ENCODE measurements at places on chromosomes 16 and 17.

DNA sequence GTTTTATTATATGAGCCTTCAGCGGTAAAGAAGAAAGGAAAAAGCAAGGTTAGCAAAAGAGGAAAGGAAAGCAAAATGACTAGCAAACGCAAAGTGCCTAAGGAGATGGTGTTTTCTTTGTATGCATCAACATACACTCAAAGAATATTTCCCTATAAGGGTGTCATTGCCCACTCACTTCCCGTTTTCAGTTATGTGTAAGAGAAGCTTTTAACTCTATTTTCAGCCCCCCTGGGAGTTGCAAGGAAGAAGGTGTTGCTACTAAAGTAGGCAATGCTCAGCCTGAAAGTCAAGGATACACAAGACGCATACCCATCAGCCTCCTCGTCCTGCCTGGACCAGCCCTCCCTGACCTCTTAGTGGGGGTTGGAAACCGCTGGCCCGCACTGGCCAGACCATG, 267.7 kb upstream of the ZFHX3 start:
- H3K27ac ChIP-seq: no peak overlapping the region
- H3K27me3 ChIP-seq: no peaks in the 10 kb centered on the region
- H3K4me3 ChIP-seq: no peak overlapping the region
- H3K4me1 ChIP-seq: no peaks in the 10 kb centered on the region
- H3K36me3 ChIP-seq: no peaks in the 10 kb centered on the region

DNA sequence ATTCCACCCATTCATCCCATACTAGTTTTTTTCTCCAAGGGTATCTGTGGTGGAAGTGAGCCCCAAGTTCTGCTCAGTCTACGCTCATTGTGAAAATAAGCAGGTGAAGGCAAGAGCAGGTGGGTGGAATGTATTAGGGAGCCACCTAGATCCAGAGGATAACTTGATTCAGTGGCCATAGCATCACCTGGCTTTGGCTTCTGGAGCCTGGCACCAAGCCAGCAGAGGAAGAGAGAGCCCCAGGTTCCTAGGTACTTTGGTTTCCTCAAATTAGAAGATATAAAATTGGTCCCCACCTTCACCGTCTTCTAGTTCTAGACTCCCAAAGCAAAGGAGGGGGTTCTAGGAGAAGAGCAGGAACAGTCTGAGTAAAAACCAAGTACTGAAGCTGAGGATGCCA, 4.1 kb downstream of the FXR2 start:
- H3K27ac ChIP-seq: no peak overlapping the region
- H3K27me3 ChIP-seq: no peaks in the 10 kb centered on the region
- peaks cover 10% of the 10 kb centered on the region for H3K4me1 ChIP-seq
- peaks cover 31% of the 10 kb centered on the region for H3K36me3 ChIP-seq
- no peak for DNase-seq

DNA sequence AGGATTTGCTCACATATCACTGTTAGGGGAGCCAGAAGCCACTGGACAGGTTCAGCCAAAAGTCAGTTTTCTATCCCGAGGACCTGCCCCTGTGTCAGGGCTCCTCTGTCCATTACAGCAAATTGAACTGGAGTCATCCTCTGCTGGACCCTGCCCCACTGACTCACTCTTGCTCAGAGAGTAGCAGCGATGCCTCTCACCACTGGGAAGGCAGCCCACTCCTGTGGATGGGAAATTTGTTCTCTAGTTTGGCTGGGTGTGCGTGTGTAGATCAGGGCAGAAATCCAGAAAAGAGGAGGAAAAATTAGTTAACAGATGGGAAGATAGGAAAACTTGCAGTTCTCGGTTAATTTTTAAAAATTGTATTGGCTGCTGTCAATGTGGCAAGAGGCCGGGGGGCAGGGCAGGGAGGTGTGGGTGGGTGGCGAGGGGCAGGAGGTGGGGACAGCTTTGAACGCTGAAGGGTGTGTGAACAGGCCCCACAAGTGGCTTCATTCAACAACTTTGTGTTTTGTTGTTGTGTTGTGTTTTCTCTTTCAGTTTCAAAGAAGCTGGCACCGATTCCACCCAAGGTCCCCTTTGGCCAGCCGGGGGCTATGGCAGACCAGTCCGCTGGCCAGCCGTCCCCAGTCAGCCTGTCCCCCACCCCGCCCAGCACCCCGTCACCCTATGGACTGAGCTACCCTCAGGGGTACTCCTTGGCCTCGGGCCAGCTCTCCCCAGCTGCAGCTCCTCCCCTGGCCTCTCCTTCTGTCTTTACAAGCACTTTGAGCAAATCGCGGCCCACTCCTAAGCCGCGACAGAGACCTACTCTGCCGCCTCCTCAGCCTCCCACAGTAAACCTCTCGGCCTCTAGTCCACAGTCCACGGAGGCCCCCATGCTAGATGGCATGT, 33.6 kb downstream of the ELAC2 start:
- H3K36me3 ChIP-seq: no peaks in the 10 kb centered on the region
- H3K4me1 ChIP-seq: no peaks in the 10 kb centered on the region
- H3K27me3 ChIP-seq: no peaks in the 10 kb centered on the region
- H3K4me3 ChIP-seq: no peak overlapping the region

DNA sequence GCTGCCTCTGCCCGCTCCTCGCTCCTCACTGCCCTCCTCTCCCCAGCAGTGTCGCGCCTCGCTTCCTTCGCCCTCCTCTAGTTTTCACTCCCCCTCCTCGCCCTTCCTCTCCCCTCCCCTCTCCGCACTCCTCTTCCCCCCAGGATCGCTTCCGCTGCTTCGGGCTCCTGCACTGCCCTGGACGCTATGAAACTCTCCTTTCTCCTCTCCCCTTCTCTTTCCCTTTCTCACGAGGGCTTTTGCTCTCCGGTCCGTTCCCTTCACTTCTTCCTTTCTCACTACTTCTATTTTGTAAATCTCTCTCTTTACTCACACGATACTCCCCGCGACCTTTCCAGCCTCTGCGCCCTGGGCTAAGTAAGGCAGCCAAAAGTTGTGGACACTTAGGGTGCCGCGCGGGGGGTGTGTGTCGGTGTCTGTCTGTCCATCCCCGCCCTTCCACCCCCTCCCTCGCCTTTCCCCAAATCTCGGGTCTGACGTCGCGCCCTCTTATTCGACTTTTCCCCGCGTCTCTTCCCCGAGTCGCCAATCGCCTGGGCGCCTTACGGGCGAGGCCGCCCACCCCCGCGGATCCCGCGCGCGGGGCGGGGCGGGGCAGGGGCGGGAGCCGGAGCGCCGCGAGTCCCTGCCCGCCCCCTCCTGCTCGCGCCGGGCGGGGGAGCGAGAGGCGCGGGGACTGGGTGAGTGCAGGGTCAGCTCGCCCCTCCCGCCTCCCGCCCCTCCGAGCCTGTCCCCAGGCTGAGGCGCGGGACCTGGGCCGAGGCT, at the start of gene IRX3:
Gene IRX3, minus strand, starts transcription at position 422 of the 765 bp plus-strand sequence. CDS start 737 bp downstream, outside the sequence.
- peak within 1 kb of the TSS; percentile 75 for H3K27ac ChIP-seq
- peaks cover 16% of the 10 kb centered on the region for H3K4me1 ChIP-seq
- H3K4me3 ChIP-seq: peak within 1 kb of the TSS; percentile 93
- no peaks in the 10 kb centered on the region for H3K27me3 ChIP-seq

DNA sequence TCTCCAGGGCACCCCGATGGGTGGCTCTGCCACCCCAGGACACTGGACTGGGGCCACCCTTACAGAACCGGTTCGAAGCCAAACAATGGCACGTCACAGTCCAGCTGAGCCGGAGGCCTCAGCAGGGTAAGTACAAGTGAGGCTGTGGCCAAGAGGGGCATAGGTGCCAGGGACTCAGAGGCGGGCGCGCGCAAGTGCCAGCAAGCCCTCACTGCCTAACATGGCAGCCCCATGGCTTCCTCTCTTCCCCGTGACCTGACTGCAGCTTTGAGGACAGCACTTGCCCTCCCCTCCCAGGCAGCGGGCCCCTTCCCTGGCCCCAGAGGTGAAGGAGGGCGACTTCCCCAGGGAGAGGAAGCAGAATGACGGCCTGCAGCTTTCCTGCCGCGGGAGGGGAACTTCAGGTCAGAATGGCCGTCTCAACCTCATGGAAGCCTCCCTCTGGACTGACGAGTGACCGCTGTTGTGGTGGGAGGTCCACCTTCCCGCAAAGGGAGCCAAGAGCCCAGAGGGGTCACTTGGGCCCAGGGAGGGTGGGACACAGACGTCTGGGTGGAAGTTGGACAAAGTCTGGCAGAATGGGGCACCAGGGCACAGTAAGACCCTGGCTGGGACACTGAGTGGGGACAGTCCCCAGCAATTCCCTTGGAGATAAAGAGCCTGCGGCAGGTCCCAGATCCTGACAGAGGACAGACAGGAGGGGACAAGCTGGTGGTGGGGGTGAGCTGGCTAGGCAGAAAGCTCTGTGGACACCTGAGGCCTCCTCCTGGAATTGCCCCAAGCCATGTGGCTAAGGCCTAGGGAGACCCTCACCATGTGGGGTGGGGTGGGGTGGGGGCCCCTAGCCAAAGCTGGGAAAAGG, 52.1 kb upstream of the TOB1 start:
- no peak overlapping the region for H3K4me3 ChIP-seq
- no peaks in the 10 kb centered on the region for H3K36me3 ChIP-seq
- H3K4me1 ChIP-seq: peaks cover 7% of the 10 kb centered on the region
- no peaks in the 10 kb centered on the region for H3K27me3 ChIP-seq
- no peak for DNase-seq

- peak overlapping the region; percentile 41 for H3K27ac ChIP-seq
- peaks cover 17% of the 10 kb centered on the region for H3K36me3 ChIP-seq
- no peaks in the 10 kb centered on the region for H3K27me3 ChIP-seq
- peak; percentile 71 for DNase-seq
Observed at GRCh38 chr17:45149669-45150664, 1.7 kb downstream of the HEXIM1 start.

DNA sequence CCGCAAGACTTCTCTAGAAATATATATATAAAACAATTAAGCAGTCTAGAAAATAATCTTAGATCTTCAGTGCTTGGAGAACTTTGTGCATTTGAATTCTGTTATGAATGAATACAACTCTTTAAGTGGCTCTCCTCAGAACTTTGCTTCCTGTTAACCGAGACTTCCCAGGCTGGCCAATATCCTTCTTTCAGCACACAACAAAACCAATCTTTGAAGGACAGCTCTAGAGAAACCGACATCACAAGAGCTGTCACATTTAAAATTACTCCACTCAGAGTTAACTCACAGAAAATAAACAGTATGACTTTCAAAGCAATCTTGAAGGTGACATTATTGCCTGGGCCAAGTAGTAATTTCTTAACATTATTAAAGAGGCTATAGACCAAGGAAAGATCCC, 49.7 kb upstream of the ITGA2B start:
- no peaks in the 10 kb centered on the region for H3K27me3 ChIP-seq
- no peak overlapping the region for H3K27ac ChIP-seq
- peaks cover 29% of the 10 kb centered on the region for H3K36me3 ChIP-seq
- H3K4me3 ChIP-seq: no peak overlapping the region
- peaks cover 7% of the 10 kb centered on the region for H3K4me1 ChIP-seq
- no peak for DNase-seq

GRCh38 chr17:52383493-52384100, 225.1 kb upstream of the CA10 start:
- no peaks in the 10 kb centered on the region for H3K27me3 ChIP-seq
- H3K27ac ChIP-seq: no peak overlapping the region
- H3K4me1 ChIP-seq: no peaks in the 10 kb centered on the region

DNA sequence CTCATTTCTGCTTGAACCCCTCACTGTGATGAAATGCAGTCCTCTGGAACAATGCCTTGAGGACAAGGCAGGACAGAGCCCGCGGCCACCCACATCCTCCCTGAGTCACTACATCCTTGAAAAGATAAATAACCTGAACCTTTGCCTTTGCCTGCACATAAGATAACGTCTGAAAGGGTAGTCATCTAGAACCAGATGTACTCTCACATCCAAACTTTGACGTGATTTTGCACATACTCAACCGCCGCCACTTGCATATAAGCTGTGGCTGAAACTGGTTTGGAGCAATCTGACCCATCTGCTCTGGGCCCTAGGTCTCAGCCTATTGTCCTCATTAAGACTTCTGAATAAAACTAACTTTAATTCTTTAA, 252.1 kb downstream of the PHKB start:
- H3K27ac ChIP-seq: peak overlapping the region; percentile 41
- H3K36me3 ChIP-seq: no peaks in the 10 kb centered on the region
- H3K27me3 ChIP-seq: no peaks in the 10 kb centered on the region
- peak; percentile 85 for DNase-seq
- peaks cover 43% of the 10 kb centered on the region for H3K4me1 ChIP-seq

- H3K27me3 ChIP-seq: peaks cover 18% of the 10 kb centered on the region
- no peak for DNase-seq
- H3K27ac ChIP-seq: no peak overlapping the region
- H3K4me1 ChIP-seq: peaks cover 5% of the 10 kb centered on the region
- peaks cover under 1% of the 10 kb centered on the region for H3K36me3 ChIP-seq
Observed at GRCh38 chr16:745739-746138, 4.9 kb upstream of the CIAO3 start.

DNA sequence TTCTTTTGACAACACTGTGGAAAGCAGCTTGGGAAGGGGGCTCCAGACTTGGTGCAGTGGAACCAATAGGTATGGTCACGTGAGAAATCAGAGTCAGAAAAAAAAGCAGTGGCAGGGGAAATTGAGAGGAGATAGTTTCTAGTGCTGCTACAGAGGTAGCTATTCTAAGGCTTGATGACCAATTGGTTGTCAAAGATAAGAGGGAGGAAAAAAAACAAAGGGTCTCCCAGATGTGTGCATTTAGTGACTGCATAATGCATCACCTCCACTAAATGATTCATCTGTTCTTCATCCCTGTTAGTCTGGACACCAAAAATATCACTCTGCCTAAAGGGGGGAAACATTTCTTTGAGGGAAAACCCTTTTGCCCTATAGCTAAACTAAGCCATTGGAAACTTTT, 56.5 kb downstream of the PIGL start:
- no peak overlapping the region for H3K4me3 ChIP-seq
- H3K4me1 ChIP-seq: peaks cover 27% of the 10 kb centered on the region
- H3K36me3 ChIP-seq: no peaks in the 10 kb centered on the region
- no peak for DNase-seq

GRCh38 chr16:1530349-1530882, 3.0 kb upstream of the TMEM204 start:
- no peak for DNase-seq
- no peaks in the 10 kb centered on the region for H3K36me3 ChIP-seq
- no peak overlapping the region for H3K27ac ChIP-seq
- no peak overlapping the region for H3K4me3 ChIP-seq
- H3K4me1 ChIP-seq: 0 out of 2 replicates have a peak, but pooled peaks cover 4% of the 10 kb centered on the region

DNA sequence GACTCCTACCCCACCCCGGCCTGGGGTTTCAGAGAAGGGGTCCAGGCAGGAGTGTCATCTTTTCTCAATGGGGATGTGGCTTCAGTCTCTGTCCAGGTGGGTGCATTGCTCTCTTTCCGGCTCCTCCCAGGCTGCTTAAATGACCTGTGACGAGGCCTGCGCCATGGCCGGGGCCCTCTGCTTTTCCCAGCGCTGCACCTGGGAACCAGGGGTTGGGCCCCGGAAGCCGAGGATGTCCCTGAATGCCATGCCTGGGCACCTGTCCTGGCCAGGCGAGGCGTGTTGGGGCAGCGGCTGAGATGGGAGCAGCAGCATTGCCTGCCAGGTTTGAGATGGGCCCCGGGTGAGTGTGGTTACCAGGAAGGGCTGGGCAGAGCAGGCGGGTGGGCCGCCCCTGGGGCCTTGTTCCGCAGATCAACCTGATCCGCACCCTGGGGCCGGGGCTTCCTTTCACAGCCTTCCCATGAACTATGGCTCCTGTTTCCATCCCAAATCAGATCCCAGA, 147.4 kb downstream of the SEC14L1 start:
- DNase-seq: no peak
- no peaks in the 10 kb centered on the region for H3K36me3 ChIP-seq
- H3K27me3 ChIP-seq: no peaks in the 10 kb centered on the region
- peaks cover 49% of the 10 kb centered on the region for H3K4me1 ChIP-seq

- peaks cover 39% of the 10 kb centered on the region for H3K4me1 ChIP-seq
- H3K27me3 ChIP-seq: no peaks in the 10 kb centered on the region
- no peak for DNase-seq
- H3K4me3 ChIP-seq: peak overlapping the region; percentile 84
Observed at GRCh38 chr17:38705523-38705802, 390 bp downstream of the MLLT6 start.
